ENCODE measurements at places on chromosomes 12 and 14. TPM values are rescaled to one million over a fixed set of nuclear protein-coding genes. Genes with fewer than 3 reads are reported as not detected.

DNA sequence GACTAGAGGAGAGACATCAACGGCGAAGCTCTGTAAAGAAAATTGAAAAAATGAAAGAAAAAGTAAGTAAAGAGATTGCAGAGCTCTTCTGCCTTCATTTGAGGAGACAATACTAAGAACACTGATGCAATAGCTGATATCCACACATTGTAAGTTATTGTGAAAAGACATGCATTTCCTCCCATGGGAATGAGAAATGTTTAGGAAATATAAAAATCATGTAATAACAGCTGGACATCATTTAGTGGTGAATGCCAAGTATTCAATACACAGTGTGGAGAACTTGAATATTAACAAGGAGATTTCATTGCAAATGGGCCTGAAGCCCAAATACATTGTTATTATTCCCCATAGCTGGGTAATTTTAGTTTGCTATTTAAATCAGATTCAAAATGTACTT lies 179.2 kb downstream of the KICS2 start:
- no peak for DNase-seq

DNA sequence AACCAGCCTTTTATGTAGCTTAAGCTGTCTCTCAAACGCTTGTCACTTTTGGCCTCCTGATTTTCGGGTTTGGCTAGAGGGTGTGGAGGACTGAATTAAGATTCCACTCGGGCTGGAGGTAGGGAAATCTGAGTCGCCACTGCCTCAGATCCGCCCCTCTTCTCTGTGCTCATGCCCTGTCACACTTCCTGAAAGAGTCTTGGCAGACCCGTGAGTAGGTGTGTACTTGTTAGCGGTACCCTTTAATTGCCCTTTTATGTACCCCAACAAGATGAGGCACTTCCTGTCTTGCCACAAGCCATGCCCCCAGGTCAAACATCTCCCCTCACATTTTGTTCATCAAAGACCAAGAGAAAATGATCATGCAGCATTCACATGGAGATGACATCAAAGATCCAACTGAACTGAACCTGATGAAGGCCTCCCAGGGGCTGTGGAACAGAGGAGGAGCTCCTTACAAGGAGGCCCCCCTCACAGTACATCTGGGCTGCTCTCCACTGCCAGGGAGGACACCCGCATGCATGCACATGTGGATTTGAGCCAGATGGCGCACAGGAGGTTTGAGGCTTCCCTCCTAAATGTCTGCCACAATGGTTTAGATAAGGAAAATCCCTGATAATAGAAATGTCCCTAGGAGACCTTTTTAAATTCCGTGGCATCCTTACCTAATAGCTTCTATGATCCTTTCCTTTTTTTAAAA lies 86.5 kb upstream of the CDKN3 start:
- DNase-seq, result no peak

- no peak for DNase-seq
These were observed 4.4 kb downstream of the WSCD2 start for GRCh38 chr12:108133482-108133881.

DNA sequence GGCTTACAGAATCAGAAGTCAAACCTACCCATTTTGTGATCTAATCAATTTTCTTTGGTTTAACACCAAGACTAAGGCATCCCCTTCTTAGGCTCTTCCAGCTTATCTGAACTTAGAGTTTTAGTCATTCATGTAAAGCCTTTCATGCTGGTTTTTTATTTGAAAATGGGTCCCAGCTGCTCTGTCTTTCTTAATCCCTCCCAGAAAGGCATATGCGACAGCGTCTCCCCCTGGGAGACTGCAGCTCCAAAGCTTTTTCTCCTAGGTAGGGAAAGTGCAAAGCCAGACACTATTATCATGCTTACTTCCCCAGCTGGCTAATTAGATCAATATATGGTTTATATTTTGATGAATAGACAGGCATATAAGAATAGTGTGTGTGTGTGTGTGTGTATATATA lies 96.6 kb upstream of the E2F7 start:
- peak; percentile 22 for DNase-seq

Gene AQP6
- total RNA-seq, result not detected

Gene POTEG
- not detected for total RNA-seq

DNA sequence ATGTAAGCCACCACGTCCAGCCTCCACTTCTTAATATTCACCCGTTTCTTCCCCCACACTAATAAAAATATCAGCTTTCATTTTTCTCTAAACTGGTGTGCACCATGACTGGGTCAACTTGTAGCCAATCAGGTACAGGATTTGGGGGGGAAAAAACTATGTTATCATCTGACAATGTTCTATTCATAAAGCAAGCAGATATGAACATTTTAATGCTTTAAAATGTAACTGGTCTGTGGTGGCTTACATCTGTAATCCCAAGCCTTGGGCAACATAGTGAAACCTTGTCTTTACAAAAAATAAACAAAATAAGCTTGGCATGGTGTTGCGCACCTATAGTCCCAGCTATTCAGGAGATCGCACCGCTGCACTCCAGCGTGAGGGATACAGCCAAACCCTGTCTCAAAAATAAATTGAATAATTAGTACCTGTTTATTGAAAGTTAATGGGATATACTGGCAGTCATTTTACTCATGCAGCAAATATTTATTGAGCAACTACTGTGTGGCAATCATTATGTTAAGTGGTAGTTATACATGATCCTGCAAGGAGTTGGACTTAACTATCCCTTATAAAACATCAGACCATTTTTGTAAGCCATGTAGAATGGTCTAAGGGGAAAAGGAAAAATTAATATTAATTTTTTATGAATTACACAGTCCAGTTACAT lies 15.3 kb upstream of the ITPR2 start:
- DNase-seq, result no peak

Gene ART4
- total RNA-seq, result not detected

DNA sequence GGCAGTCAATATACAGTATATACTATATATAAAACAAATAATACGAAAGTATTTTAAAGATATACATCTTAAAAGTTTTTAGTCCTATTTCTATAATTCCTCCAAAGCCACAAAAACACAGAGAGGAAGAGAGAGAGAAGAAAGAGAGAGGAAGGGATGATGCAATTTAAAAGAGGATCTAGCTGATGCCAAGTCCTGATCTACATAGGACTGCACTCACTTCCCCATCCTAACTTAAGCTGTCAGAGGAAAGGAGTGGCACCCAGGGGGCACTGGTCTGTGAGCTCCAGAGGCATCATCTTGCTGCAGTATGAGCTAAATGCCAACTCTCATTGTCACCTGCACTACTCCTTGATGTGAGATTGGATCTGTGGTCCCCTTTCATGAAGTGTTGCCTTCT lies 95.8 kb downstream of the C12orf42 start:
- no peak for DNase-seq

DNA sequence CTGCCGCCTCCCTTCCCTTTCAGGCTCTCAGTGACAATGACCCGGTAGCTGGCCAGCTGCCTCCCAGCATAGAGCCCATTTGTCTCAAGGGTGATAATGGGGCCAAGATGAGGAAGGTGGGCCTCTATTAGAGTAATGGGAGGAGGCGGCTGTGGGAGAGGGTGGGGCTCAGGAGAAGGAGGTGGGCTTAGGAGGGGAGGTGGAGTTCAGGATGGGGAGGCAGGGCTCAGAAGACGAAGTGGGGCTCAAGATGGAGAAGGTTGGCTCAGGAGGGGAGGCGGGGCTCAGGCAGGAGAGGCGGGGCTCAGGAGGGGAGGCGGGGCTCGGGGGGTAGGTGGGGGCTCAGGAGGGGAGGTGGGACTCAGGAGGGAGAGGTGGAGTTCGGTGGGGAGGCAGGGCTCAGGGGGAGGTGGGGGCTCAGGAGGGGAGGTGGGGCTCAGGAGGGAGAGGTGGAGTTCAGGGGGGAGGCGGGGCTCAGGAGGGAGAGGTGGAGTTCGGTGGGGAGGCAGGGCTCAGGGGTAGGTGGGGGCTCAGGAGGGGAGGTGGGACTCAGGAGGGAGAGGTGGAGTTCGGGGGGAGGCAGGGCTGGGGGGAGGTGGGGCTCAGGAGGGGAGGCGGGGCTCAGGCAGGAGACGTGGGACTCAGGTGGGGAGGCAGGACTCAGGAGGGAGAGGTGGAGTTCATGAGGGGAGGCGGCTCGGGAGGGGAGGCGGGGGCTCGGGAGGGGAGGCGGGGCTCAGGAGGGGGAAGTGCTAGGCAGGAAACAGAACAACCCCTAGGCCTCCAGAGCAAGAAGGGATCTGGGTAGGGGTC lies 36.8 kb downstream of the IQSEC3 start:
- peak; percentile 98 for DNase-seq

DNA sequence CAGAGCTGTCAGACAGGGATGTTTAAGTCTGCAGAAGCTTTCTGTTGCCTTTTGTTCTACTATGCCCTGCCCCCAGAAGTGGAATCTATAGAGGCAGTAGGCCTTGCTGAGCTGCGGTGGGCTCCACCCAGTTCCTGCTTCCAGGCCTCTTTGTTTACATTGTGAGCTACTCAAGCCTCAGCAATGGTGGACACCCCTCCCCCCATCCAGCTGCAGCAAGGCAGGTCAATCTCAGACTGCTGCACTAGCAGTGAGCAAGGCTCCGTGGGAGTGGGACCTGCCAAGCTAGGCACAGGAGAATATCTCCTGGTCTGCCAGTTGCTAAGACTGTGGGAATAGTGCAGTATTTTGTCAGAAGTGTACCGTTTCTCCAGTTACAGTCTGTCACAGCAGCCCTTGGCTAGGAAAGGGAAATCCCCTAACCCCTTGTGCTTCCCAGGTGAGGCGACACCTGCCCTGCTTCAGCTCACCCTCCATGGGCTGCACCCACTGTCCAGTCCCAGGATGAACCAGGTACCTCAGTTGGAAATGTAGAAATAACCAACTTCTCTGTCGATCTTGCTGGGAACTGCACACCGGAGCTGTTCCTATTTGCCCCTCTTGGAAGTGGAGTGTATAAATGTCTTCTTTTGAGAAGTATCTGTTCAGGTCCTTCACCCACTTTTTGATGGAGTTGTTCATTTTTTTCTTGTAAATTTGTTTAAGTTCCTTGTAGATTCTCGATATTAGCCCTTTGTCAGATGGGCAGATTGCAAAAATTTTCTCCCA lies 213.5 kb upstream of the SLC38A2 start:
- DNase-seq, result no peak

Gene KCNJ8
- total RNA-seq, result 0.42 TPM

- DNase-seq, result no peak
These were observed 74.3 kb downstream of the PLEKHA5 start for GRCh38 chr12:19203539-19204506.

DNA sequence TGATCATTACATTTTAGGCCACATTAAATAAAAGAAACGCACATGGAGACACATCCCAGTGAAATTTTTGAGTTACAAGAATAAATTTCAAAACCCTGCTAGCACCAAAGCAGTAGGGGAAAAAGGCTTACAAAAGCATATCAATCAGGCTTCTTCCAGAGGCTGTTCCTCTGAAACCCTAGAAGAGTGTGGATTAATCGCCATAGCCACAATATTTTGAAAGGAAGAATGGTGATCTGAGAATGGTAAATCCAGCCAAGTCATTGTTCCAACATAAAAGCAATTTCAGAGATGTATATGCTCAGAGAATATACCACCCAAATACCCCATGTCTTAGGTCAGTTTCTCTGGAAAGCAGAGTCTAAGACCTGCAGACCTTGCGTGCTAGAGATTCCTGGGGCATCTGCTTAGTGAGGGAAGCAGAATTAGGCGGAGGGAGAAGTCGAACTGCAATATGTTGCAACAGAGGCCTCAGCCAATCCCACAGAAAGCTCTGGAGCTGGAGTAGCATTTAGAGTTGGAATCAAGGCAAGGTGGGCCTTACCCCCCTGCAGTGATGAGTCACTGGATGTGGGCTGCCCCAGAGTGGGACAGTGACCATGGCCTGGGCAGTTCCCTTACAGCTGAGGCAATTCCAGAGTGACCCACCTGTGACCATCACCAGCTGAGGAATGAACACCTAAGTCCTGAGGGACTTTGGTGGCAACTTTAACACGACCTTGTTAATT lies 125.2 kb downstream of the NTF3 start:
- no peak for DNase-seq

DNA sequence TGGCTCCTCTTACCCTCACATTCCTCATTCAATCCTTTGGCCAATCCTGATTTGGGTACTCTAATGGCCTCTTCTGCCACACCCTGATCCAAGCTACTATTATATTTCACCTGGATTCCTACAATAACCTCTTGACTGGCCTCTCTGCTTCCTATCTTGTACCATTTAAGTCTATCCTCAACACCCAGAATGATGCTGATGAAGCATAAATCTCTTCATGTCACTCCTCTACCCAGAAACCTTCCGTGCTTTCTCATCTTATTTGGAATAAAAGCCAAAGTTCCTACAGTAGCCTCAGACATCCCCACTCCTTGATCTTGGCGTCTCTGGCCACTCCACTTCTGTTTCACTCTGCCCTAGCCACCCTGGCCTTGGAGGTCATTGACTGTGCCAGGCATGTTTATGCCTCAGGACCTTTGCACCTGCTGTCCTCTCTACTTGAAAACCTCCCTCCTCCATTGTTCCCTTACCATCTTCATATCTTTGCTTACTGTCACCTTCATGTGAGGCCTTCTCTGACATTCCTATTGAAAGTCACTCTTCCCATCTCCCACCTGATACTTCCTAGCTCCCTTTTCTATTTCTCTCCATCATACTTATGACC lies 46.4 kb upstream of the NRXN3 start:
- DNase-seq, result no peak

DNA sequence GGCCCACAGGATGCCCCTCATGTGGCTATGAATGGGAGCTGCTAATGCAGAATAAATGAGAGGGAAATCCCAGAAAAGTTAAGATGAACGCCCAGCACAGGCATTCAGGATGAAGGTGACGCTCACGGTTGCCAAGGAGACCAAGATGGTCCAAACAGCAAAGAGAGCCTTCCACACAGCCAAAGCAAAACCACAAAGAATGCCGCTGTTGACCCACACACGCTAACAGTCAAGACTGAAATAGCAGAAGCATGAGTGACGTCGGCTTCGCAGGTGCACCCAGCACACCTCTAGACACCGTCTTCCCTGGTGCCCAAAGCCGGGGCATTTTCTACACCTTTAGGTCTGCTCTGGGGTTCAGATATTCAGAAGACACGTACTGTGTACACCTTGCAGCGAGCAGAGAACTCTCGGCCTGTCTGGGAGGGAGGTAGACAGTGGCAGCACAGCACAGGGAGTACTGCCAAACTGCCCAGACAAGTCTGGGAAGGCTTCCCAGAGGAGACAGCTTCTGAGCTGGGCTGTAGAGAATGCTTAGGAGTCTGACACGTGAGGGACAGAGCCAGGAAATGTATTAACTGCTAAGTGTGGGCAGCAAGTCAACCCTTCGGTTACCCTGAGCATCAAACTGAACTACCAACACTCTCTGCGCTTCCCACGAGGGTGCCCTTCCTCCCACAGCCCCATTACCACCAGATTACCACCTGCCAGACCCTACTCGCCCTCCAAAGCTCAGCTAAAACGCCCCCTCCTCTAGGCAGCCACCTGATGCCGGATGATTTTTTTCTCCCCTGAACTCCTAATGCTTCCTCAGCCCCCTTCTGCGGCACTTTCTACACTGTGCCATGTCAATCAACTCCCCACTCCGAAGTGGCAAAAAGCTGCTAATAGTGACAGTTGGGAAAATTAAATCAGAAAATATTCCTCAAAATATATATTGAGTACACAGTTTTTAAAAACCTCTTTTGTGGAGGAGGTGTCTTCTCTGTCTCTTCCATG lies 50.1 kb downstream of the CCDC88C start:
- no peak for DNase-seq

GRCh38 chr12:101655393-101655792 lies 42.0 kb upstream of the CHPT1 start:
- no peak for DNase-seq

Gene TAS2R42
- total RNA-seq, result not detected

Gene NID2
- 5.1 TPM for total RNA-seq

Gene SERPINA6
- not detected for total RNA-seq

Gene TRIM9
- 0.73 TPM for total RNA-seq

- DNase-seq, result no peak
These were observed 20.1 kb upstream of the AKAP5 start for GRCh38 chr14:64444984-64445845.

GRCh38 chr12:19388131-19388549 lies 51.2 kb upstream of the AEBP2 start:
- no peak for DNase-seq

All from H7 (cell line).